ENCODE measurements at places on chromosomes 3 and 15.
A peak's percentile ranks its signal among the peaks of the same experiment; 100 is the strongest.

DNA sequence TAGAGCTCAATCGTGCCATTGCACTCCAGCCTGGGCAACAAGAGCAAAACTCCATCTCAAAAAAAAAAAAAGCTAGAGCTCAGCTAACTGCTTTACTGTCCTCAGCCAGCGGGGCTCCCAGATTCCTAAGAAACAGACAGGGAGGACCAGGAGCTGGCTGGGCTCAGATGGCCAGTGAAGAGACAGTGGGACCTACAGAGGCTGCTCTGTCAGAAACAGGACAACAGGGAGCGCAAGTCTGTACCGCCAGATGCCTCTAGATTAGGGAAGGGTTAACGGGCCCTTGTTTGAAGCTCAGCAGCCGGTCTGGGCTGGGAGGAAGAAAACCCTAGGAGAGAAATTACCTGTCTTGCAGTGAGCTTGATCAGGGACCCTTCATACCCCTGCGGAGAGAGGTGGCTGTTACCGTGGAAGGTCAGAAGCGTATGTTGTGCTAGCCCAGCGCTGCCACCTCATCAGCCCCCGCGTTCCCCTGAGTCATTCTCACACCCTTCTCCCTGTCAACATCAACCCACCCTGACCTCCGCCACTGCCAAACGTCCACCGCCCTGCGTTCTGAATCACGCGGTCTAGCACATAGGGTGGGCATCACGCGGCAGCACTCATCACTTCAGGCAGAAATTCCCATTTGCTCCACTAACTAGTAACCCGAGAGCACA lies 25.3 kb downstream of the RBPMS2 start:
- no peak for DNase-seq

DNA sequence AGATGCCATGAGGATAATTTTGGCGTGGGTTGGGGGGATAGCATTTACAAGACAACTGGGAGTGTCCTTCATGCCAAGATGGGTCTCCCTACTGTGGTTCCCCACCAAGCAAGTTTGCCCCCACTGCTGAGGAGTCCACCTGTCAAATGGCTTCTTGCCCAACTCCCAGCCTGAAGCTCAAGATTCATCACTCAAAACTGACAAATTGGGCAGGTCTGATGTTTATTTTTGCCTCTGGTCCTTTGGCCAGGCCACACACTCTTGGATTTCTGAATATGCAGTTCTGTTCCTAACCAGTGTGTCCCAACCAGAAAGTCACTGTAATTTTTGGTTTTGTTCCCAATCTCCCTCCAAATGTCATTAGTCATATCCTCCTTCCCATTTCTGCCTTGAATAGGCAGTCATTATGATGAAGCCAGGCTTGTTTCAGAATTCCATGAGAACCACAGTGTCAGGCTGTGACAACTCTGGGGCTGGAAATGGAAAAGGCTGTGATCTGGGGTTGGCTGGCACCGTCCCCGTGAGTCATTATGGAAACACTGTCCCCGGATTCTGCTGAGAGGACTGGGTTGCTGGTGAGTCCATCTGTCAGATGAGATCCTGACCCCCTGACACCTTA lies 29.3 kb upstream of the MEF2A start:
- no peak for DNase-seq

- no peak for DNase-seq
These were observed 3.2 kb downstream of the ANP32A start for GRCh38 chr15:68817304-68818065.

GRCh38 chr3:125374501-125374995 lies 577 bp downstream of the ZNF148 start:
- no peak for DNase-seq

DNA sequence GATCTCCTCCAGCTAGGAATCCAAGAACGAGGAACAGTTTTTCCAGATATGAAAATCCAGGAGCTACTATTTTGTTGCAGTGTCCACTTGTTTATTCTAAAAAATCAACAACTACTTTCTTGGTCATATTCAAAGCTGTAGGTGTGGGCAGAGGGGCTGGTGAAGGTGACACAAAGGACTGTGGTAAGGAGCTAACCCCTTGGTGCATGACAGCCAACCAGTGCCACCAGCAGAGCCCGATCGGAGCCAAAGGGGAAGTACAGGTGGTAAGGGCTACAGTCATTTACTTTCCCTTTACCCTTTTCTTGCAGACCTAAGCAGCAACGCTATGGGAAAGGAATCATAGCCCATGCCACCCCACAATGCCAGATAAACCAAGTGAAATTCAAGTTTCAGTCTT lies 30.7 kb downstream of the PLA1A start:
- no peak for DNase-seq

GRCh38 chr15:76625267-76625666 lies 279.9 kb downstream of the SCAPER start:
- no peak for DNase-seq

DNA sequence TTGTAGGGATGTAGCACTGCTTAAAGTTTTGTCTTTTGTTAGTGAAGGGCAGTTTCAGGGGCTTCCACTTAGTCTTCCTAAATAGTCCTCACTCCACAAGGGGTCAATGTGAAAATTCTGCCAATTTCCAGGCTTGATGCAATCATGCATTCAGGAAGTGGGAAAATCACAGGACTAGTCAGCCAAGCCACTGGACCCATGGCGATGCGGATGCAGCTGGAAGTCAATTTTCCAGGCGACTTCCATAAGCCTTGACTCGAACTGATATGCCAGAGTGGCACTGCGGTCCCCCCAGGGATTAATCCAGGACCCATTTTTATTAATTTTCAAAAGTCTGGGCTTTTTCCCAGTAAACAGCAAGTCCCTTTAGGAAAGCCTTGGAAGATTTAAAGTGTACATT lies 26.1 kb downstream of the GBE1 start:
- DNase-seq = no peak

GRCh38 chr3:147736226-147736625 lies 327.1 kb downstream of the ZIC1 start:
- no peak for DNase-seq

DNA sequence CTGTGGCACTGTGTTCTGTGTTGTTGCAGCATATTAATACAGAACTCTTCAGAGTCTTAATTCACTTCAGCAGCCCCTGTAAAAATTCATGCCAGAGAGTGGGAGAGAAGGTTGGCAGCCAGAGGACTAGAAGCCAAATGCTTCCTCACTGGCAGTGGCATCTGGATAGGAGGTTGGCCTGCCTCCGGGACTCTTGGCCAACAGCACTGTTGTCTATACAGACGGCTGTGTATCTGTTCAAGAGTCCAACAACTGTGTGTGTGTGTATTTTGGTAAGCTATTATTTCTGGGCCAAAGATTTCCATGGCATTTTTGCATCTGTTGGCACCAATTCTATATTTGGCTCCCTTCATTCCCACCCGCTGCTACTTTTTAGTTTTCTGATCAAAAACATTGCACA lies 156.0 kb upstream of the SOX2 start:
- no peak for DNase-seq

GRCh38 chr15:101097111-101097510 lies 154.7 kb downstream of the CHSY1 start:
- DNase-seq = no peak

DNA sequence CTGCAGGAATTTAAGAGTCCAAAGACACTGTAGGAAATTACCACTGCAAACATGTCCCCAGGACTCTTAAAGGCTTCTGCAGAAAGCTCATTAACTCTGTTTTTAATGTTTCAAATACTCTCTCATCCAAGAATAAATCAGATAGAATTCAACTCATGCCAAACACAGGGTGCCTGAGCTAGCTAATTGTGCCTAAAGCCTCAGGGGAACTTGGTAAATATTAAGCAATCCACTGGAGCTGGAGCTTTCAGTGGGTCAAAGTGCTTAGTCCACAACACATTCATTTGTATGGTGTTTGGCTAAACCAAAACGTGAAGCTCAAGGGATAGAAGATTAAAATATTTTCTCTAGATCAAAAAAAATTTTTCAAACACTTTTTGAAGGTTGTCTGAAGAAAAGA lies 131.4 kb downstream of the THRB start:
- DNase-seq = no peak

DNA sequence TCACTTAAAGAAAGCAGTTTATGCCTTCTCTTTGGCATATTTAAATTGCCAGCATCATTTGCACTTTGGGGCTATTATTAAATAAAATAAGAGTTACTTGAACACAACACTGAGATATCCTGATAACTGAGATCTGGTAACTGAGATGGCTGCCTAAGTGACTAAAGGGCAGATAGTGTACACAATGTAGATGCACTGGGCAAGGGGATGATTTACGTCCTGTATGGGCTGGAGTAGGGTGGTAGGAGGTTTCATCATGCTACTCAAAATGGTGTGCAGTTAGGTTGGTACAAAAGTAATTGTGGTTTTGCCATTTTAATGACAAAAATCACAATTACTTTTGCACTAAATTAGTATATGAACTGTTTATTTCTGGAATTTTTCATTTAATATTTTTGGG lies 196.1 kb downstream of the UBE2E2 start:
- no peak for DNase-seq

GRCh38 chr3:179943117-179943880 lies 93.4 kb downstream of the PEX5L start:
- DNase-seq = no peak

DNA sequence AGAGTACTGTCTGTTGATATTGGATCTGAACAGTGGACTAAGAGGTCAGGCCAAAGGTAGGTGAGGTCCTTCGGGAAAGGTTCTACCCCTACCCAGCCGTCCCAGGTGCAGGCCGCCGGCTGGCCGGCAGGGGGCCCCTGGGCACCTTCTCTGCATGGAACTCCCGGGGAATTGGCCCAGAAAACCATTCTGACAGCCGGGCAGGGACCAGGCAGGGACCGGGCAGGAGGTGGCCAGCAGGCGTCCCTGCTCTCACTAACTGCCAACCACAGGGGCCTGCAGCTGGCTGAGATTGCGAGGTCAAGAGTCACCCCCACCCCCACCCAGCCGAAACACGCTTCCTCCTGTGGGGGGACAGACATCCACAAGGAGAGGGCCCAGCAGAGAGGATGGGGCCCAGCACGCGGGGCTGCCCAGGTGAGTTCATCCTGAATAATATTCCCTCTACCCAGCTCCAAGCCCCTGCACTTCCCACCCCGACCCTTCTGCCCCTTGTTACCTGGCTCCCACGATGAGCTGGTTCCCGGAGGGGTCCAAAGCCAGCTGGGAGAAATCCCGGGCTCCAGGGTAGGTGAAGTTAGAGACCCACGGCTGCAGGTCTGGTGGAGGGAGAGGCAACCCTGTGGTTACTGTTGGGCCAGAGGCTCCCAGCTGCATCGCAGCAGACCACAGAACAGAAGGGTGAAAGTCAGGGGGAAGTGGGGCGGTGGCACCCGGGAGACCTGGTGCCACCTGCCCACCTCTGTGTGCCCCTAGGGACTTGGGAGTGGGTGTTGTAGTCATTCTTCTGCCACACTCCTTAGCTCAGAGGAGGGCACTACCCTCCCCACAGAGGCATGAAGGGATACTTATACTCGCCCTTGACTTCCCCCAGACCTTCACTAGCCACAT lies 84.4 kb downstream of the SEMA5B start:
- DNase-seq = peak; percentile 48

GRCh38 chr3:50620820-50621219 lies 3.9 kb downstream of the MAPKAPK3 start:
- DNase-seq = no peak

GRCh38 chr3:89113893-89114840 lies 6.7 kb downstream of the EPHA3 start:
- DNase-seq = no peak

DNA sequence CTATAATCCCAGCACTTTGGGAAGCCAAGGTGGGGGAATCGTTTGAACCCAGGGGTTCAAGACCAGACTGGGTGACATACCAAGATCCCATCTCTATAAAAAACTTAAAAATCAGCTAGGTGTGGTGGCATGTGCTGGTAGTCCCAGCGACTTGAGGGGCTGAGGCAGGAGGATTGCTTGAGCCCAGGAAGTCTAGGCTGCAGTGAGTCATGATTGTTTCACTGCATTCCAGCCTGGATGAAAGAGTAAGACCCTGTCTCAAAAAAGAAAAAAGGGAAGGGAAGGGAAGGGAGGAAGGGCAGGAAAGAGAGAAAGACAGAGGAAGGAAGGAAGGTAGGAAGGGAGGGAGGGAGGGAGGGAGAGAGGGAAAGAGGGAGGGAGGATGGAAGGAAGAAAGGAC lies 133.7 kb upstream of the LRRN1 start:
- no peak for DNase-seq

DNA sequence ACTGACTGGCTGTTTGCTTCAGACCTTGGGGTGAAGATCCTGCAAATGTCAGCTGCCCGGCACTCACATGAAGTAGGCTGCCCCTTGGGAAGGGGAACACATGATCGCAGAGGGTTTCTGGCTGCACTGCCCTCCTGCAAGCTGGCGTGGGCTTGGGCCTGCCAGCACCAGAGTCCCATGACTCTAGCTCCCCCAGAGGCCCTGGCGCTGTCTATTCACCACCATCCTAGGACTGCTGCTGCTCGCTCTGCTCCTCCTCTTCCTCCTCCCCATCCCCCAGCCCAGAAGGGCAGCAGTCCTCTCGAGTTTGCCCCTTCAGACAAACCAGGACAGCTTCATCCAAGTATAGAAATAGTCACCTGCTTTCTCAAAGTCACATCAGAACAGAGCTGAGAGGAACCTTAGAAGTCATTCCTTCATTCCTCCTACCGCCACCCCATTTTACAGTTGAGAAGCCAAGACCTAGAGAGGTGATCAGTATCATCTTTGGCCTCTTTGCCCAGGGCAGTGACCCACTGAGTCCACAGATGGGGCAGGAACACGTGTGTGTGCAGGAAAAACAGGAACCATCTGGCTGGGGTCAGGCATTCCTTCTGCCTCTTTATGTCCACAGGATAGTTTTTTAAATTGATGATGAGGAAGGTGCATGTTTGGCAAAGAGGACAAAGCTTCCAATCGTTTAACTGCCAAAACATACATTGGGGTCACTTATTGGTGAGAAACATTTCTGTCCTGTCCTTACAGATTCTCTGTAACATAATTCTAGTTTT lies 13.2 kb downstream of the DPH3 start:
- no peak for DNase-seq

DNA sequence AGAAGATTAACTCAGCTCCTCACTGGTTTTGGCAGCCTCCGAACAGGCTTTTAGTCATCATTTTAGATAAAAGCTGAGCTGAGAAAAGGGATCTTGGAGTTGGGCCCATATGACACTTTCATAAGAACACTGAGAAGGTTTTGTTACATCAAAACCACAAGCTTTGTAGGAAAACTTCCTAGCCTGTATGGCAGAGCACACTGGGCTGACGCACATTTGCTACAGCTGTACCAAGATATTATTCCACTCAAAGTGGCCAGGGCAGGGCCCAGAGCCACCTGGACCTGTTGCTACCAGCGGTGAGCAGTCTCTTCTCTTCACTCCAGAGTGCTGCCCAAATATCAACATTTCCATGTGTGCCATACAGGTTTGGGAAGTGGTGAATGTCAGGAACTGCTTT lies 160.5 kb upstream of the CCDC54 start:
- DNase-seq = no peak

DNA sequence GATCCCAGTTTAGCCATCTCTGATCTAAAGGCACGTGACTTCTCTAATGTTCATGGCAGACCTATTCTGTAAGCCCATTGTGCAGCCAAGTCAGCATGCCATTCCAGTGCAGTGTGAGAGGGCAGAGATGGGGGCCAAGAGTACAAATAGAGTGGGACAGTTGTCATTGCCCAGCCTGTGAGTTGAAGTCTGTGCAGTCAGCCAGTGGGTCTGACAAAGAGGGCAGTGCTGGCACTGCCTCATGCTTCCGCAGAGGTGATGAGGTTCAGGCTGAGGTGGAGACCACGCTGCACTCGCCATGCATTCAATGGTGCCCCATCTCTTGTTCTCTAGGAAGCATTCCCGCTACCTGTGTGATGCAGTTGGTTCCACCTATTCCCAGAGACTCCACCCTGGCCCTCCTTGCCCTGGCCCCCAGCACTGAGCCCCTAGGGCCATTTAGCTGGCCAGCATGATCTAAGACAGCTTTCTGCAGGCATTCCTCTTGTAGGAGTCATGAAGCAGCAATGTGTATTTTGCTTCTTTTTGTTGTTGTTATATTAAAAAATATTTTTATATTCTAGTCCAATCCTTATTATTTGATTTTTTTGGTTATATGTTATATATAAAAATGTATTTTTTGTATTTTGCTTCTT lies 3.7 kb downstream of the MRAS start:
- DNase-seq = no peak

Data from NCI-H2081 treated with DMSO at 0.1 percent for 48 hours (cell line).